ENCODE measurements at places on chromosomes 1 and 21. TPM values are rescaled to one million over a fixed set of nuclear protein-coding genes. Genes with fewer than 3 reads are reported as not detected.

The TFB2M gene
- 18.7 TPM for polyA plus RNA-seq

The PEAR1 gene
- polyA plus RNA-seq, result 0.47 TPM

The IRF2BP2 gene
- polyA plus RNA-seq, result 19.4 TPM

The KCNH1 gene
- polyA plus RNA-seq, result not detected

The TMEM59 gene
- polyA plus RNA-seq, result 117 TPM

The GPR153 gene
- 1.9 TPM for polyA plus RNA-seq

The SPAG17 gene
- 1.9 TPM for polyA plus RNA-seq

The ZNF593OS gene
- 1.1 TPM for polyA plus RNA-seq

The NBPF6 gene
- not detected for polyA plus RNA-seq

DNA sequence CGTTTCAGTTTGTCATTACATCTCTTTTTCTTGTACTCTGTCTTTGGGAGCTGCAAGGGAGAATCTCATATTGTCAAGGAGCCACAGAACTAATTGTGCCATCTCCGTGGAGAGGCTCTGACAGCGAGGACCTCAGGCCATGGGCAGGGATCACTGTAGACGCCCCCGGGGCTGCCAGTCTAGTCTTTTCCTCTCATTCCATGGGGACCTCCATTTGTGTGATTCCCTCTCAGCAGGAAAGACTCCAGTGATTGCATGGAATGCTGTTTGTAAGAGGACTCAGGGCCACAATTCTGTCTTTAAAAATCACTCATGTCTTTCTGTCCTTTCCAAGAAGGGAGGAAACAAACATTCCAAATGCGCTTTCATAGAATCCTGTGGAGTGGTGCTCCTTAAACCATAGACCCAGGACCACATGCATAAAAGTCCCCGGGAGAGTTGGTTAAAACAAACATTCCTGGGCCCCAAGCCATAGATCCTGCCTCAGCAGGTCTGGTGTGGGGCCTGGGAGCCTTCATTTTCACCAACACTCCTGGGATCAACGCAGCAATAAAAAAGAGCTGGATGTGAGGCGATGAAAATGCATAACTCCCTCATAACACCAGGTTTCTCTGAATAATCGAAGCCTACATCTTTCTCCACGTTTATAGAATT lies 104.5 kb downstream of the ZP4 start:
- H3K27ac ChIP-seq, result no peak overlapping the region
- no peak overlapping the region for H3K4me3 ChIP-seq
- H3K36me3 ChIP-seq, result no peaks in the 10 kb centered on the region
- DNase-seq, result no peak

DNA sequence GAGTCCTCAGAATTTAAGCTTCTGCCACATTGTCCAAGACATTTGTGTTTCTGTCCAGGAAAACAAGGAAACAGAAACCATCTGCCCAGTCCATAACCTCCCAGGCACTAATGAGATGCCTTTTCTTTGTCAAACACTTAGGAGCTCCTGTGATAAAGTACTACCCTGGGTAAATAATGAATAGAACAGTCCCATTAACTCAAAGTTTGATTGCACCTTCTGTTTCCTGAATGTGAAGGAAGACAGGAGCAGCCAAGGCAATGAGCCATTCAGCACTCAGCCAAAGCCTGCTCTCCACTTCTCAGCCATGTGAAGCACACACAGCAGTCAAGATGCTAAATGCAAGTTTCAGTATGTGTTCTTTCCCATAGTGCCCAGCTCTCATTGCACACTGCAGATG lies 199.8 kb downstream of the SEC16B start:
- no peaks in the 10 kb centered on the region for H3K4me1 ChIP-seq
- no peak overlapping the region for H3K27ac ChIP-seq
- no peak overlapping the region for H3K4me3 ChIP-seq
- no peaks in the 10 kb centered on the region for H3K27me3 ChIP-seq
- no peaks in the 10 kb centered on the region for H3K36me3 ChIP-seq

DNA sequence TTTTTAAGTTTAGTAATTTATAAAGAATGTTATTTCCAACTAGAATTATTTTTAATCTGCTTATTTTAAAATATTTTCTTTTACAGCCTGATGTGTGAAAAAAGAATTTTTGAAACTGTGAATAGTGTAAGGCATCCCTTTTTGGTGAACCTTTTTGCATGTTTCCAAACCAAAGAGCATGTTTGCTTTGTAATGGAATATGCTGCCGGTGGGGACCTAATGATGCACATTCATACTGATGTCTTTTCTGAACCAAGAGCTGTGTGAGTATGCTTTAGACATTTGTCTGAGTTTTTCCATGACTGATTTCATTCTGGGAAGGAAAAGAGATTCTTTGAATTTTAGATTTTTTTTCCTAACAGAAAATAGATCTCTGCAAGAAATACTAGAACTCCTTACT lies 77.9 kb downstream of the GTF2B start:
- H3K36me3 ChIP-seq, result peaks cover 4% of the 10 kb centered on the region
- no peak overlapping the region for H3K27ac ChIP-seq
- H3K27me3 ChIP-seq, result no peaks in the 10 kb centered on the region
- DNase-seq, result no peak
- no peaks in the 10 kb centered on the region for H3K4me1 ChIP-seq

DNA sequence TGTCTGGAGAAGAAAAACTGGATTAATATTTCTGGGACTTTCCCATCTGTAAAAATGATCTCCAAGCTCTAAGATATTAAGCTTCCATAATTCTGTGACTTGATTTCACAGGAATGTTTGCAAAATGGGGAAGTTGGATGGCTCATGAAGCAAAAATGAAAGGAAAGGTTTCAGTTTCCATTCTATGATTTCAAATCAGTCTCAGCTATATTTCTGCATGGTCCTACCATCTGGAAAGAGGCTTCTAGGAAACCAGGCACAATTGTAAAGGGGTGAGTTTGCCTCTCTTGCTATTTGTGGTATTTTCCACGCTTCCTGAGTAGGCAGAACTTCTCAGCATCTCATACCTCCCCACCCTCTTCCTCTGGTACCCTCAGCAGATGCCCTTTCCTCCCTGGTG lies 22.4 kb upstream of the ACTN2 start:
- H3K4me1 ChIP-seq, result no peaks in the 10 kb centered on the region
- DNase-seq, result no peak
- H3K27me3 ChIP-seq, result no peaks in the 10 kb centered on the region
- H3K4me3 ChIP-seq, result no peak overlapping the region
- no peak overlapping the region for H3K27ac ChIP-seq

- H3K27me3 ChIP-seq, result no peaks in the 10 kb centered on the region
- H3K27ac ChIP-seq, result peak overlapping the region; percentile 94
- DNase-seq, result peak; percentile 50
- peaks cover 75% of the 10 kb centered on the region for H3K4me1 ChIP-seq
These were observed 8.7 kb downstream of the TENT5B start for GRCh38 chr1:27003745-27004470.

- no peak overlapping the region for H3K27ac ChIP-seq
- H3K4me3 ChIP-seq, result no peak overlapping the region
- no peak for DNase-seq
- H3K4me1 ChIP-seq, result no peaks in the 10 kb centered on the region
- H3K36me3 ChIP-seq, result no peaks in the 10 kb centered on the region
- H3K27me3 ChIP-seq, result no peaks in the 10 kb centered on the region
These were observed 20.5 kb upstream of the THRAP3 start for GRCh38 chr1:36203554-36204346.

GRCh38 chr1:6732942-6733341 lies 31.3 kb upstream of the DNAJC11 start:
- H3K27ac ChIP-seq, result no peak overlapping the region
- DNase-seq, result no peak
- H3K4me3 ChIP-seq, result no peak overlapping the region

DNA sequence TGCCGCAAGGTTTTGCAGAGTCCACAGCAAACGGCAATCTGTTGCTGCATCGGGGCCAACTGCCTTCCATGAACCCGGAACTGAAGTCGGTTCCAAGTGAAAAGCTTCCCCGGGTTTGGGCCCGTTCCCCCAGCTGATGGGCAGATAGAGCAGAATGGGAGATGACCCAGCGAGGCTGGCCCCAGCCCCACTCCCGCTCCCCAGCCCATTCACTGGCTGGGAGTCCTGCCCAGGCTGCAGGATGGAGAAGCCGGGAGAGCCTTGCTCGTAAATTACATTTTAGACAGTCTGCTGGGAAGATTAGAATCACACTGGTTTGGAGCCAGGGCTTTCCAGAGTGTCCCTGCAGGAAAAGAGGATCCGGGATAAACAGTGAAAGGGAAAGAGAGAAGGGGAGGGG lies 31.6 kb upstream of the PAX7 start:
- H3K4me1 ChIP-seq, result peaks cover 12% of the 10 kb centered on the region
- H3K27me3 ChIP-seq, result no peaks in the 10 kb centered on the region
- H3K27ac ChIP-seq, result no peak overlapping the region

DNA sequence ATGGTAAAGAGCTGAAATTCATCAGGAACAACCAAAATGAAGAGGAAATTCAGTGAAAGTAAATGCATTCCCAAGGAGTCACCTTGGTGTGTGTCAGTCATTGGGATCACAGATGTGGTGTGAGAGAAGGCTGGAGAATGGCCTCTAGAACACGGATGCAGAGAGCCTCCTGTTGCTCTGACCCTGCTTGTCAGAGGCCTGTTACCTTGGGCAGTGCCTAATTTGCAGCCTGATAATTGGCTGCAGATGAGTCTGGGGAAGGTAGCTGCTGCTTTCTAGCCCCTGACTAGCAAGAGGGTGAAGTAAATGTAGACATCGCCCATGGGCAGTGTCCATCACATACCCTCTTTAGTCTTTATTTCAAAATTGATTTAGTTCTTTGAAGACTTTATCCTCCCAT lies 3.3 kb downstream of the GCSAML start:
- no peaks in the 10 kb centered on the region for H3K27me3 ChIP-seq
- H3K4me3 ChIP-seq, result no peak overlapping the region
- no peak overlapping the region for H3K27ac ChIP-seq
- DNase-seq, result no peak
- peaks cover 12% of the 10 kb centered on the region for H3K4me1 ChIP-seq
- no peaks in the 10 kb centered on the region for H3K36me3 ChIP-seq

GRCh38 chr1:59123081-59123681 lies 173.7 kb upstream of the FGGY start:
- no peak overlapping the region for H3K4me3 ChIP-seq
- no peak for DNase-seq
- no peaks in the 10 kb centered on the region for H3K4me1 ChIP-seq
- H3K27ac ChIP-seq, result no peak overlapping the region
- H3K27me3 ChIP-seq, result no peaks in the 10 kb centered on the region

DNA sequence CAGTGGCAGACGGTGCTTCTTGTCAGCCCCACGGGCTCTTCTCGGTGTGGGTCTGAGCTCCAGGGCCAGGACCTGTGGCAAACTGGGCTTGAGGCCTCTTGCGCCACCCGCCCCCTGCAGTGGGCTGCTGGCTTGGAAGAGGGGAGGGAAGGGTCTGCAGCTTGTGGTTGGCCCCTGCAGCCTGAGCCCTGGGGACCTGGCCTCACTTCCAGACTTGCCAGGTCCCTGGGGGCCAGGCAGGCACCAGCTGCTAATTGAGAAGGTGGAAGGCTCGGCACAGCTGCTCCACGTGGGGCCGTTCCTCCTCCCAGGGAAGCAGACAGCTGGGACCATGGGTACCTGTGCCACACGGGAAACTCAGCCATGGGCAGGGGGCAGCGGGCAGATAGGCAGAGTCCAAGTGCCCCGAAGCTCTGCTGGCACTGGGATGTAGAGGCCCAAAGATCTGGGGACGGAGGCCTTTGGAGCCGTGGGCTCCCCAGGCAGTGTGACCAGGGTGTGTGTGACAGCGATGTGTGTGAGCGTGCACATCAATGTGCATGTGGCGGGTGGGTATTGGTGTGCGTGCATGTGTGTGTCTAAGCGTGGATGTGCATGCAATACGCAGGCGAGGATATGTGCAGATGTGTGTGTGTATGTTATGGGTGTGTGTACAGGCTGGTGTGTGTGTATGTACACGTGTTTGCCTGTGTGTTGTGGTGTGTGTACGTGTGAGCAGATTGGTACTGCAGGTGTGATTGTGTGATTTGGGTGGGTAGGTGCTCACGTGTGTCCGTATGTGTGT lies 39.3 kb downstream of the TP73 start:
- no peak for DNase-seq
- H3K4me3 ChIP-seq, result no peak overlapping the region
- H3K36me3 ChIP-seq, result no peaks in the 10 kb centered on the region
- H3K27ac ChIP-seq, result no peak overlapping the region
- H3K27me3 ChIP-seq, result no peaks in the 10 kb centered on the region

DNA sequence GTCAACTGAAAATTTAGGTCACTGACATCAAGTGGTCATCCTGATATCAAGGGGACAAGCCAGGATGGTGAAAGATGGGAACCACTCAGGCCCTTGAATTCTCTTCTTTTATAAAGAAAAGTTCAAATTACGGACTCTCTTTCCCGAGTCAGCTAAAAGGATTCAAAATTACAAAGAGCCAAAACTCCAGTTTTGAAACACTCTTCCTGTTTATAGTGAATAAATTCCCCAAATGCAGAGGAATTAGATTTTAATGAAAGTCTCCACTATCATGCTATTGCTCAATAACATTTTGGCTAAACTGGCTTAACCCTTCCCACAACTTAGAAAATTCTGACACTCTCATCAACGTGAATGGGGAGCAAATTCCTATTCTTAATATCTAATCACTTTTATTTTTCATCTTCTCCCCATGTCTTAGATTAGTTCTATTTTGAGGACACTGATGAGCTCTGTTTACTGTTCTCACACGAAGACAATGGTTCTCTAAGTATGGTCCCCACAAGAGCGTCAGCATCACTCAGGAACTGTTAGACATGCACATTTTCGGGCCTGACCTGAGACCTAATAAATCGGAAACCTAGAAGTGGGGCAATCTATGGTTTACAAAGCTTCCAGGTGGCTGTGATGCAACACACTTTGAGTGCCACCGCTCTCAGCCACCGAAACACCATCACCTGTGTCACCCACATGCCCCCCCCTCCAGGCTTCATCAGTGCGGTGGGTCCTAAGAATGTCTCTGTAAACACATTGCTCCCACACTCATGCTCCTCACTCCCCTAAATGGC lies 64.4 kb upstream of the TIAM1 start:
- no peaks in the 10 kb centered on the region for H3K27me3 ChIP-seq
- no peaks in the 10 kb centered on the region for H3K36me3 ChIP-seq
- H3K4me3 ChIP-seq, result no peak overlapping the region
- no peak overlapping the region for H3K27ac ChIP-seq

DNA sequence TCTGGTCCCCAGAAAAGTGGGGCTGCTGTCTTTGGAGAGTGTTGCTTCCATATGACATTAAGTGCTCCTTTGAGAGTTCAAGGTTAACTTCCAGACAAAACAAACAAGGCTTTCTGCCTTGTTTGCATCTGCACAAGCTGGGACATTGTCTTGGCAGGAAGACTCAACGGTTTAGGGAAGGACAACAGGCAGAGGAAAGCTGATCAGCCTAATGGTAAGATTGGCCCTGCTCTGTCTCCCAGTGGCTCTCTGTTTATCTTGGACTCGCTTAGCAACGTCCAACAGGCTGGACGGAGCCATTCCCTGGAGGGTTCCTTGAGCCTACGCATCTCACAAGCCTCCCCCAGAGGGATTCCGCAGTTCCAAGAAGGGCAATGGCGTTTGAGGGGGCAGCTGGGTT lies 62.2 kb upstream of the SLC44A3 start:
- no peak overlapping the region for H3K4me3 ChIP-seq
- no peak for DNase-seq
- H3K36me3 ChIP-seq, result no peaks in the 10 kb centered on the region
- H3K27ac ChIP-seq, result no peak overlapping the region
- no peaks in the 10 kb centered on the region for H3K27me3 ChIP-seq

- no peak overlapping the region for H3K4me3 ChIP-seq
- H3K27ac ChIP-seq, result no peak overlapping the region
- no peaks in the 10 kb centered on the region for H3K27me3 ChIP-seq
- DNase-seq, result peak; percentile 60
These were observed 32.3 kb downstream of the HHAT start for GRCh38 chr1:210360852-210361477.
